Glutamatergic neuron (in vitro differentiated cells): ENCODE measurements at places on chromosomes 12 and 14.

GRCh38 chr14:105171004-105171673 is 2.6 kb upstream of the JAG2 start:
- peak; percentile 59 for DNase-seq

DNA sequence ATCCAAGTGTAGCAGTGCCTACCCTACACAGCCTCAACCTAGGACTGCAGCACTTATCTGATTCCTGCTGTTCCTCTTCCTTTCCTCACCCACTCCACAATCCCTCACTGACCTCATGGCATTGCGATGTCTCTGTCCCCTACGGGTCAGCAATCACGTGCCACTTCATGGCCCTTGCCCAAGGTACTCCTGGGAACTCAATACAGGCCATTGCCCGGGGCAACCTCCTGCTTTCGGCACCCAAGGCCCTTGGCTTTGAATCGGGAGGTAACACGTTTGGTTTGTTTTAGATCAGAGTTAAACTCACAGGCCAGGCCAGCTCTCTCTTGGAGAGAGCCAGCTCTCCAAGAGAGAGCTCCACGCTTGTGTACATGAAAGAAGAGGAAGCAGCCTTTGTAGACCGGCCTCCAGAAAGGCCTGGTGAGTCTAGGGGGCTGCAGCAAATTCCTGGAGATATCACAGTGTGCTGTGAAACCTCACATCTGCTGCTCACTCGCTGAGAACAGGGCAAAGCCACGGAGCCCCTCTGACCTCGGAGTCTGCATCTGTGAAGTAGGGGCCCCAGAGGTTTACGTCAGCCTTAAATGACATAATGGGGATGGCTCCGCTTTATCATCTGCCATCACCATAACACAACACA is 12.2 kb downstream of the CLMN start:
- no peak for DNase-seq

- no peak for DNase-seq
Observed at GRCh38 chr12:69163681-69164362, 75.5 kb upstream of the CPSF6 start.

DNA sequence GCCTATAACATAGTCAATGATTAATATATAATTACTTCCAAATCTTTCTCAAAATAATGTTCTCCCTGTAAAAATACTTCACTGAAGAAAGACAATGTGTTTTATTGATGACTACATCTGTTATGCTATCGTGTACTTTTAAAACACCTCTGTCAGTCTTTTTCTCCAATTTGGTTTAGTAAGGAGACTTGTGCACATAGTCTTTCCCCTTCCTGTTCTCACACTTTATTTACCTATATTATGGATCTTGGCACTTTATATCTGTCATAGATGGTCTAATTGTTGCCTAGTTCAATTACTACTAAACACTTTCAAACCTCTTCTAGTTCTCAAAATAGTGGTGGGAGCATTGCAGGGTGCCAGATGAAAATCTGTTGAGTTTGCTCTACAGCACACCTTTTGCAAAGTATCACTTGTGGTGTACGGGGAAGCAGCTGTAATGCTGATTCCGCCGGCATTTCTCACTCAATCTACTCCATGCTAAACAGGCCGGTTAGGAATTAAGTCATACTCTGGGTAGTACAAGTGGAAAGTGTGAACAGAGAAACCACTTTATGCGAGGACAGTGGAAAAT is 1.1 kb upstream of the INSM2 start:
- DNase-seq, result no peak

- no peak for DNase-seq
Observed at GRCh38 chr12:41897593-41897992, 247.1 kb downstream of the GXYLT1 start.
